ENCODE measurements at places on chromosomes 11 and 22. TPM values are rescaled to one million over a fixed set of nuclear protein-coding genes. Genes with fewer than 3 reads are reported as not detected.

DNA sequence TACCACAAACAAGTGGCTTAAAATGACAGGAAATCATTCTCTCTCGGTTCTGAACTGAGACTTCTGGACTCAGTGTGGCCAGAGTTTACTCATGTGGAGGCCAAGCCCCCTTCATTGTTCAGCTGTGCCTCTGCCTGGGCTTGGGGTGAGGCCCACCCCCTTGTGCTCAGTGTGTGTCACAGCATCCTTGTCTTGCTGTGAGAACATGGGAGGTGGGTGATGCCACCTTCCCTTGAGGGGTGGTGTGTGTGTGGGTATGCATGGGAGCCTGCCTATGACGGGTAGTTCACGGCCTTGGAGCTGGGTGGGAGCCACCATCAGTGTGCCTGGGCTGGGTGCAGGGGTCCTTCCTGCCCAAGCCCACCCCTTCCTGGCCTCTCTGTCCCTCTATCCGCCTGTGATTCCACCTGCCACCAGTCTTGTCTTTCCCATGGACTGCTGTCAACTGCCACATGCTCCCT lies 101.7 kb downstream of the MORC2 start:
- peak; percentile 89 for DNase-seq

DNA sequence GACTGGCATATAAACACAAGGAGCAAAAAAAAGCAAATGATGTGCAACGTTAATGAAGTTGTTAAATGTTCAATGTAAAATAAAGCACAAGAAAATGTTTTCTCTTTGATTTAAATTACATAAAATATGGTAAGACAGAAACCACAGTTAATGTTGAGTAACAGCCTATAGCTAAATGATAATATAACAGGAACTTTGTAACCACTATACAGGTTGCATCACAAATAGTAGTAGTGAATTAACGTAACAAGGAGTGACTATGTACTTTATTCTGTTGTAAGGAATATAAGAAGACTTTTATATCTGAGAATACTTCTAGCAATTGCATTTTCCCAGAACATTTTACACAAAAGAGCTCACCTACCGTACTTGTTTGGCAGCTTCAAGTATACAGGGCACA lies 16.9 kb downstream of the SAAL1 start:
- DNase-seq: no peak

POTEH gene
- total RNA-seq: under 0.01 TPM

CALCA gene
- not detected for total RNA-seq

GRCh38 chr11:78791254-78791653 lies 216.6 kb upstream of the NARS2 start:
- DNase-seq: no peak

DNA sequence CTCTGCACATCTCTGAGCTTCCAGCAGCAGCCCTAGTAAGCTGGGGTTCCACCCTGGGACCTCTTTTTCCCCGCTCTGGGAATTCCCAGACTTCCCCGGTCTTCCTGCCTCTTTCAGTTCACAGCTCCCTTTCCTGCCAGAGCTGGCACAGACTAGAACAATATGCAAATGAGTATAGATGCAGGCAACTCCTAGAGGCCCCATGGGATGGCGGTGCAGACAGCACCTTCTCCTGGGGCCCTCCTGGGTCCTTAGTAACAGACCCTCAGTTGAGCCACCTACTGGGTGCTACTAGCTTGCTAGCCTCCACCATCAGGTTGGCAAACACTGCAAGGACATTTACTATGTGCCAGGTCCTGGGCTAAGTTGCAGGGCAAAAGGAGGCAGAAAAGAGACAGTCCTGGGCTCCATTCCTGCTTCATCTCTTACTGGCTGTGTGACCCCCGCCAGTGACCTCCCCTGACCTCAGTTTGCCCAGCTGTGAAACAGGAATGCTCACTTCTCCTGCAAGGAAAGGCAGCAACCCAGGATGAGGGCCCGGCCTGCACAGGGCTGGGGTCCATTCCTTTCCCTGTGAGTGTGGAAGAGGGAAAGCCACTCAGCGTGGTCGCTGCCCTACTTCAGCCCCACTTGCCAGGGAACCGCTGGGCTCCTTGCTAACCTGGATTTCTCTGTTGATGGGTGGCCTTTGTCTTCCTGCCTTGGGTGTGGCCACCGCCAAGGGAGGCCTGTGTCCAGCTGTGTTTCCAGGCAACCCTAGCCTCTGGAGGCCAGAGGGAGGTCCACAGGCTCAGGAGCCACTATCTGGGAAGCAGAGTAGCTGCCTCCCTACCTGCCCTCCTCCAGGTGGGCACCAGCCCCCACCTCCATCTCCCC lies 7.3 kb downstream of the RELT start:
- DNase-seq: no peak

SPI1 gene
- not detected for total RNA-seq

- DNase-seq: peak; percentile 68
Measured at GRCh38 chr22:17767233-17768065, 6.8 kb downstream of the BID start.

DNA sequence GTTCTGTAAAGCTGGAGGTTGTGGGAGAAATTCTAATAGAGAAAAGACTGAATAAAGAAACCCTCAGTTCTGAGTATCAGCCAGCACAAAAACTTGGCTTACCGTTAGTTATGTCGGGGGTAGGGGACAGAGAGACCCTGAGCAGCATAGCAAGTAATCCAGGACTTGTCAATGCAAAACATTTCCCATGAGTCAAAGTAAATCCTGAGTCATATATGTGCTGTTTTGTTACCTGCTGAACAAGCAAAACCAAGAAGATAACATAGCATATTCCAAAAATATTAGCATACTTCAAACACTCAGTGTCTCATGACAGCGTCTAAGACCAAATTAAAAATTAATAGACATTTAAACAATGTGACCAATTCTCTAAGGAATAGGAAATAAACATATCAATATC lies 75.1 kb upstream of the LUZP2 start:
- no peak for DNase-seq

DNA sequence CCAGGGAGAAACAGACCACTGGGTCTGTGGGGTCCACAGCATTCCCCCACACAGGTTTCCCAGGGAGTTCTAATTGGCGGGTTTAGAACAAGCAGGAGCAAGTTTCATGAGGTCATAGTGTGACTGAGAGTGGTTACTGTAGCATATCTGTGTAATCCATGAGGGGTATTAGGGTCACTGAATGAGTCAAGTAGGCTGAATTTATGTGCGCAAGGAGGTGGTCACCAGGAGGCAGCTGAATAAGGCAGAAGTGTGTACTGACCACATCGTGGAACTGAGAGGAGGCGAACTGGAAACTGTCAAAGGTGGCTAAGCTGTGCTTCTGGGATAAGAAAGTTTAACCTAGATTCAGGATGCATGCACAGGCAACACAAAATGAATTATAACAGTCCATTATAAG lies 876.0 kb downstream of the METTL15 start:
- DNase-seq: no peak

DNA sequence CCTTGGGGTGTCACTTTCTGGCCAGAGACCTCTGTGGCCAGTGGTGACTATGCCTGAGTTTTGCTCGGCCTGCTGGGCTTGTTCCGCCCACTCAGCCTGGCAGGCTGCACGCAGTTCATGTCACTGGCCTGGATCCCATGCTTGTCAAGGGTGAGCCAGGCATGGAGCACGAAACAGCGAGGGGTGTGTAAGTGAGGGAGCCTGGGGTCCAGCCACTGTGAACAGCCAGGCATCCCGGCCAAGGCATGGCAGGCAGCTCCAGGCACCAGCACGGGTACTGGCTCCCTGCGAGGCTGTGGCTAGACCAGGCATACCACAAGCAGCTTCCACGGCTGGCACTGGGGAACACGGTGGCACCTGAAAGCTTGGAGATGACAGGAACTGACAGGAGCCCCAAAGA lies 214.3 kb downstream of the LRRC4C start:
- no peak for DNase-seq

SLC22A12 gene
- not detected for total RNA-seq

Data from osteoblast (primary cell).